ENCODE measurements at places on chromosomes 5 and 9. TPM values are rescaled to one million over a fixed set of nuclear protein-coding genes. Genes with fewer than 3 reads are reported as not detected.

DNA sequence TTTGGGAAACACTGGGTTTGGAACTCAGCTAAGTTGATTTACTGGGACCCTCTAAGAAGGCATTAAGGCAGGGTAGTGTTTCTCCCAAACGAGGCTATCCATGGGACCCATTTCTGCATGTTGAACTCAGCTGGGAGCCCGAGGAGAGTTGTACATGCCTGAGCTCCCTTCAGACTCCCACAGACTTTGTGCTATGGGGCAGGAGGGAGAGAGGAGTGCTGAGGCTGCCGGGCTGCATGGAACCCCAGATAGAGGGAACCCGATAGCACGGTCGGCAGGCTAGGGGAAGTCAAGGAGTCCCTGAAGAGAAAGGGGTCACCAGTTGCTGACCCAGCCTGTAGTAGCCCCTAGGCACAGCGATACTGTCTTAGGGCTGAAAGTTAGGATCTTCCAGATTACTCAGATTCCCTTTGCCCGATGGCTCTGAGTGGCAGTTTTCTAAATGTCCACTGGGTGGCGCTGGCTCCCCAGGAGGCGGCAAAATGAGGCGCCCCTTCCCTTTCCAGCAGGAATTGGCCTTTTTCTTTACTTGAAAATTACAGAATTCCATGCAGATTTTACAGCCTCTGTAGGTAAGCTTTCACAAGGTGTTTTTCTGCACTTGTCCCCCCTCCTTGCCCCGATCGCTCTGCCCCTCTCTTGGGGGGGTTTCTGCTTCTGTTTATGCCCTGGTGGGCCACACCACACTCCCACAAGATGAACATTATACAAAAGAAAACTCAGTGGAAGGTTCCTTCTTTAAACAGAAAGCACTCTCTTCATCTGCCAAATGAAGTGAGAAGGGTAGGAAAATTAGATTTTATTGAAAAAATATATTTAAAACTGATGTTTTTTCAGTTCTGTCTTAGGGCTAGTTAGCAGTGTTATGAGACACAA, 17.8 kb downstream of the NANS start:
- peak; percentile 25 for DNase-seq

DNA sequence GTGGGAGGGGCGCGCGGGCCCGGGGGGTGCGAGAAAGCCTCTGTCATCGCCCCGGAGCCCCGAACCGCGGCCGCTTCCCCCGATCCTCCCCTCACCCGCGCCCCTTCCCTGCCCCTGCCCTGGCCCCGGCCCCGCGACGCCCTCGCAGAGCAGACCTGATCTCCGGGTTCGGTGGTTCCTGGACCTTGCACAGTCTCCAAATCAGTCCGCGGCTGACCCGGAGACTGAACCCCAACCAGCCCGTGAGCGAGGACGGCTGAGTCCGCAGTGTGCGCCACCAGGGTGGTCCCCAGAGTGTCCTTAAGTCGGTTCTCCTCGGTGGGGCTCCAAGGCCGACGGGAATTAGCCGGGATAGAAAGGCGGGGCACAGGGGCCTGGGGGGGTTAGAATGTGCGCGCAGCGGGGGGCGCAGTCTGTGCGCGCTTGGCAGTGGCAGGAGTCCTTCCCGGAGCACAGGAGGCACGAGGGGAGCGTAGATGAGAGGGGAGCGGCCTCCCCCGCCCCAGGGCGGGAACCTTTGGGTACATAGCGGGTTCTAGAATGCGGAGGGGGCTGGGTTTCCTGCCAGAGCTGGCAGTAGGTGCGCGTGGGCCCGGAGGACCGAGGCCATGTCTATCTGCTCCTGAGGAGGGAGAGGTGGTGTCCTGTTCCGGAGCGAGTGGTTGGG, 779 bp downstream of the PKN3 start:
- no peak for DNase-seq

CA9 gene
- total RNA-seq, result 0.27 TPM

GRCh38 chr5:127061956-127062355, 11.3 kb downstream of the C5orf63 start:
- no peak for DNase-seq

- DNase-seq, result no peak
Observed at GRCh38 chr5:41057231-41057630, 13.9 kb downstream of the MROH2B start.

- no peak for DNase-seq
Observed at GRCh38 chr9:109940561-109940960, 160.6 kb downstream of the PALM2AKAP2 start.
